ENCODE measurements at places on chromosomes 3 and 15.
A peak's percentile ranks its signal among the peaks of the same experiment; 100 is the strongest.

DNA sequence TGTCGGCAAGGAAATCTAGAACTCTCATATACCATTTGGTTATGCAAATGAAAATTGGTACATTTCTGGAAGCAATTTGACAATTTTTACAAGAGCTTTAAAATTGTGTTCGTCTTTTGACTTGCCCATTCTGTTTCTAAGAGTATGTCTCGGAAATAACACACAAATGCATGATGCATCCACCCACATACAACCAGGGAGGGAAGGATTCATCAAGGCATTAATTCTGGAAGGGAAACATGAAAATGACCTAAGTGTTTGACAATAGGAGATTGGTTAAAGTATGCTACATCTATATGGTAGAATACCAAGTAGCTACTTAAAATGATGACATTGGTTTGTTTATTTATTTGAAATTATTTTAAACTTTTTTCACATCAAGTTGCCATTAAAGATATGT lies 58.6 kb downstream of the PIAS1 start:
- DNase-seq, result no peak

DNA sequence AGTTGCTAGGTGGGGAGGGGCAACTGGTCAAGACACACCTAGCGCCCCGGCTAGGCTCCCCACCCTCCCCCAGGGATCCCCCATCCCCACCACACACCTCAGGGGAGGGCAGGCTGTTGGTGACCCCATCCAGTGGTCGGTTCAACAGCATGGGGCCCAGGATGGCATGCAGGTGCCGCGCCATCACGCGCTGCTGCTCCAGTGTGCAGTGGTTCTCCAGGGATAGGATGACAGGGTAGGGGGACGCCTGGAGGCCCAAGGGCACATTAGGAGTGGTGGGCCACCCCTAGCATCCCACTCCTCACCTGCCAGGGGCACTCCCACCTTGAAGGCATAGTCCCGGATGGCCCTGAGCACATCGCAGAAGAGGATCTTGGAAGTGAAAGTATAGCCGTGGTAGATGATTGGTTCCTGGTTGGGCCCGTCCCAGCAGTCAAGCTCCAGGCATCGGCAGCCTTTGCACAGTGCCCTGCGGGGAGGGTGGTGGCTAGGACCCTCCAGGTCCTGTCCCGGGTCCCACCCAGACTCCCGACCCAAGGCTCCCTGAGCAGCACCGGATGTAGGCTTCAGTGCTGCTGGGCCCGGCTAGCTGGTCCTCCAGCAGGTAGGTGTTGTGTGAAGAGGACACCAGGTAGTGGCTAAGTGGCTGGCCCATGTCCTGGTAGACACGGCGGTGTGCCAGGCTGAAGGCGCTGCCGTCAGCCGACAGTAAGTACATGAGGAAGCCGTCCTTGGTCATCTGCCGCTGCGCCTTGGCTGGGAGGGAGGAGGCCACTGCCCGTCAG lies 19.4 kb downstream of the VILL start:
- no peak for DNase-seq

DNA sequence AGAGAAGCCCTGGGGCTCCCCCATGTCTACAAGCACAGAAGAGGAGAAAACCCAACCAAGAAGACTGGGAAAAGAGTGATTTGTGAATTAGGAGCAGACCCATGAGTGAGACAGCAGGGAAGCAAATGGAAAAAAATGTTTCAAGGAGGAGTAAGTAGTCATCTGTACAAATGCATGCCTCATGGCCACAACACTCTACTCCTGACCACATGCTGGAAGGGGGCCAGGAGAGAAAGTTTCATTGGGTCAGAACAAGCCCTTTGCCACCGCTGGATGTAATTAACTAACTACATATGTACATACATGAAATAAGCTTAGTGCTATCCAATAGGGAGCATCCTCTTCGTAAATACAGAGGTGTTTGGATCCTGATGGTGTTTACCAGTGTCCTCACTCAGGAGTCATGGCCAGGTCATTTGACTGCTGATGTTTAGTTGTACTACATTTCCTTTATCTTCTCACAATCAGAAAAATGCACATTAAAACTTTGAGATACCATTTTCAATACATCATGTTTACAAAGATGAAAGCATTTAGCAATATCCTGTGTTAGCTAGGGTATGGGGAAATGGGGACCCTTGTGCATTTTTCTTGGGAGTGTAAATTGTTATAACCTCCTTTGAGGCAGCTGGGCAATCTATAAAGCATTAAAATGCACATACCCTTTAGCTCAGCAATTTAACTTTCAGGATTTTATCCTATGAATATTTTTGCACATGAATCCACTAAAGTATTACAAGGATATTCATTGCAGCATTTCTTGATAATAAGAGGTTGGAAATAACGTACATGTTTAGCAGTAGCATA lies 27.1 kb downstream of the CLRN1 start:
- DNase-seq, result no peak

DNA sequence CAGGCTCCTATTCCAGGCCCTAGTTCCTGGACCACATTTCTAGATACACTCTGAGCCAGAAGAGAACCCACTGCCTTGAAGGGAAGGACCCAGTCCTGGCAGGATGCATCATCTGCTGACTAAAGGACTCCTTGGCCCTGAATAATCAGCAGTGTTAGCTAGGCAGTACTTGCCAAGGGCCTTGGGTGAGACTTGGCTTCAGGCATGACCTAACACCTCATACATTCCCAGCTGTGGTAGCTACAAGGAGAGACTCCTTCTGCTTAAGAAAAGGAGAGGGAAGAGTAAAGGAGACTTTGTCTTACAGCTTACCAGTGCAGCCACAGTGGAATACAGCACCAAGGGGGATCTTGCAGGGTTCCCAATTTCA lies 26.4 kb downstream of the PEAK1 start:
- no peak for DNase-seq

- no peak for DNase-seq
These were observed 183.6 kb downstream of the PEX5L start for GRCh38 chr3:179853176-179853575.

- DNase-seq, result no peak
These were observed 56.1 kb upstream of the CPNE4 start for GRCh38 chr3:132090921-132091320.

DNA sequence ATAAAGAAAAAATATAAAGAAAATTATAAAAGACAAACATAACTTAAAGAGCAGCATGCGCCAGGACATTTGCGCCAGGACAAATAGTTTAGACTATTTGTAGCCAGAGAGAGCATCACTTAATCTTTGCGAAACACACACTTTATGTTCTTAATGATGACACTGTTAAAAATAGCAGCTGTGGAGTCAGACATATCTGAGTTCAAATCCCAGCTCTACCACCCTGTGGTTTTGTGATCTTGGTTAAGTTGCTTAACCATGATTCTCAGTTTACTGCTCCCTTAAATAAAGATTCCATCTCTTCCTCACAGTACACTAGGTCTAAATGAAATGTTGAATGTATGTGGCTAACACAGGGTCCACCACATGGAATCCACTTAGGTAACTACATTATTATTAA lies 31.4 kb downstream of the KCNMB2 start:
- DNase-seq, result no peak

GRCh38 chr3:181103605-181104004 lies 114.1 kb upstream of the DNAJC19 start:
- DNase-seq, result no peak

GRCh38 chr3:127610105-127610504 lies 11.9 kb downstream of the MCM2 start:
- no peak for DNase-seq

GRCh38 chr3:23329471-23330105 lies 126.5 kb downstream of the UBE2E2 start:
- no peak for DNase-seq

DNA sequence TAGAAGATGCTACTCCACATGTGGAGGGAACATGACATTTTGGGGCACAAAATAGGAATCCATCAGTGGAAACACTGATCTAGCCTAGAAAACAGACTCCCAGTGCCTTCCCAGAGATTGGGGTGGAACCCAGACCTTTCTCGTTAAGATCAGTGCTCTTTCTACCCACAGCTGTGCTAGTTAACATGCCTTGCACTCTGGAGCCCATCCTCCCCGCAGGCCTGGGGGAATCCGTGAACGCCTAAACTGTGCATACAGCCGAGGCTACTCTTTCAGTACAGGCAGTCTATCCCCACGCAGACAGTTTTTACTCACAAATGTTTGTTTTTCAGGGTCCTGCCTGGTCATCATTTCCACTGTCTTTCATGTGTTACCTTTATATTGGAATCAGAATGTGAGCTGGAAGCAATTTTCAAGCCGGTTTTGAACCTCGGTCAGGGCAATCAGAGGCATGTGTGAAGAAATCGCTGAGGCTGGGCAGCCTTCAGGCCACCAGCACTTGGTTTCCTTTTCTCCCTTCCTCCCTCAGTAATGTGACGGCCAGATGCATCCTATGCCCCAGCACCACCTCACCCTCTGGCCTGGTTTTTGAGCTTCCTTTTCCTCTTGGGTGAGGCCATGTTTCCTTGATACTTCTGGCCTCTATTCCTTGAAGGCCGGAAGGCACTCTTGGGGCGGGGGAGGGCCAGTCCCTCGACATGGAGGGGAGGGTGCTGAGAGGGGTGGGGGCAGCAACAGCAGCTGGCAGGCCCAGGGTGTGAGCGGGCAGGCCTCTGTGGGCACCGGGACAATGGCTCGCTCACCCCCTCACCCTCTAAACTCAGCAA lies 123.6 kb upstream of the GALNT15 start:
- no peak for DNase-seq

- no peak for DNase-seq
These were observed 43.4 kb downstream of the GPR160 start for GRCh38 chr3:170081079-170081741.

DNA sequence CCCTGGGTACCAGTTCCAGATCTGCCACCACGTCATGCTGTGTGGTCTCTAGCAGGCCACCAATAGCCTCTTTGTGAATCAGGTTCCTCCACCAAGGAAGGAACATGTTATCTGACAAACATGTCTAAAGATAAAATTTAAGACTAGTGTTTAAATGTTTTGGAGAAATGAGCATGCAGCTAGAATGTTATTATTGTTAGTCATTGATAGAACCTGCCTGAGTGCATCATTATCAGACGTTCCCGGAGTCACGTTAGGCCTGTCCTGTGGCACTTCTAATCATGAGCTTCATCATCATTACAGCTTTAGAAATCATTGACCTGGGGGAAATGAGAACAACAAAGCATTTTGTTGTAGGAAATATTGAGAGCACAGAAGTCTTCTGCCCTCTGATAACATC lies 58.9 kb upstream of the FURIN start:
- no peak for DNase-seq

DNA sequence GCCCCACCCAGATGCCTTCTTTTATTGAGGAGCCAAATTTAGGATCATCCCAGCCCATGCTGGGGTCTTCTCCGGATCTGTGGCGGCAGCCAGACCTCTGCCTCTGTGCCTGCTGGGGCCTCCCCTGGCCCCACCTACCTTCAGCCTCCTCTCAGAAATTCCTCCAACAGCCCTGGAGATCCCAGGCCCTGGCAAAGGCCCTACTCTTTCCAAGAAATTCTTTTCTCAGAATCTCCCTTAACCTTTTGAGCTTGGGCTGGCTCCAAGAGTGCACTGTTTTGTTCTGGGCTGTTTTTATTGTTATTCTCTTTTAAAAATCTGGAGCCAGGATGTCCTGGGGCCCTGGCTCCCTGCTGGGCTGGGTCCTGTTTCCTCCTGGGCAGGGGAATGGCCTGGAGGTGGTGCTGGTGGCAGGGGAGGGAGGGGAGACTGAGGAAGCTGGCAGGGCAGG lies 57.8 kb downstream of the GRIP2 start:
- no peak for DNase-seq

DNA sequence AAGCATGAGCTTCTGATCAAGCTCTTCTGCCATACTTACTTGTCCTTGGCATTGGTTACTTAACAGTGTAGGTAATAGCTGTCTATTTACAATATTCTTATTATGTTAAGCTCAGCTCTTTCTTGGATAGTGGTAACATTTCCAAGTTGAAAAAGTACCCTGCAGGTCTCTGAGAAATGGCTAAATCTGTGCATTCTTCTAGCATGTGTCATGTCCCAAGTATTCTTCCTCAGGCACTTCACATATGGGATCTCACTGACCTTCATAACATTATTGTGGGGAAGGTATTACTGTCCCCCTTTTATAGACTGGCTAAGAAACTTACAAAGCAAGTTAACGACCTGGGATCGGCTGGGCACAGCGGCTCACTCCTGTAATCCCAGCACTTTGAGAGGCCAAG lies 236.1 kb downstream of the RORA start:
- no peak for DNase-seq

GRCh38 chr15:101710806-101711205 lies 13.5 kb downstream of the TARS3 start:
- DNase-seq, result no peak

GRCh38 chr15:42279234-42279723 lies 6.0 kb upstream of the TMEM87A start:
- DNase-seq, result no peak

- no peak for DNase-seq
These were observed 1.4 kb upstream of the ACP3 start for GRCh38 chr3:132315851-132316250.

DNA sequence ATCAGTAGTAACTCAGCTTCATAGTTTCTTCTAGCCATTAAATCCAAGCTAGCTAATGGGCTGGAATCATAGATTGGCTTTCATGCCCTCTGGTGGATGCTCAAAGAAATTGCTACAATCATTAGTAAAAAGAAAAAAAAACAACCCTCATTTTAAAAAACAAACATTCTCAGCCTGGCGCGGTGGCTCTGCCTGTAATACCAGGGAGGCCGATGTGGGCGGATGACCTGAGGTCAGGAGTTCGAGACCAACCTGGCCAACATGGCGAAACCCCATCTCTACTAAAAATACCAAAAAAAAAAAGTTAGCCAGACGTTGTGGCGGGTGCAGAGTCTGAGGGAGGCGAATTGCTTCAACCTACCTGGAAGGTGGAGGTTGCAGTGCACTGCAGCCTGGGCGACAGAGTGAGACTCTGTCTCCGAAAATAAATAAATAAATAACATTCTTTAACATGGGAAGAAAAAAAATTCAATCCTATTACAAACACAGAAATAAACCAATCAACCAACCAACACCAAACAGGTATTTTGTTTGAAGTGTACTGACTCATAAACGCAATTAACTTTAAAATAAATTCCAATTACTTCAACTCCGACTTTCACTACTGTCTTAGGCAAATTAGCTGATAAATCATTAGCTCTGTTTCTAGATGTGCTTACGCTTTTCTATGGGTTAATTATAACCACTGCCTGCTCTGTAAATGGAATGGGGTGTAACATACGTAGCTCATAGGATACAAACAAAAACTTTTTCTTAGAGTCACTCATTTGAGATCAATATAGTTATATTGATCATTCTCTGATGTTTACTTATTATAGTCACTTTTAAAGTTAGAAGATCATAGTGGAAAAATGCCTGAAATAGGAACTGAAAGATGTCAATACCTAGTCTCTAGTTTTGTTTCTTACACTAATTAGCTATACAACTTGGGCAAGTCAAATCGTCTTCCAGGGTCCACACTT lies 24.9 kb downstream of the TMEM207 start:
- DNase-seq, result peak; percentile 42

DNA sequence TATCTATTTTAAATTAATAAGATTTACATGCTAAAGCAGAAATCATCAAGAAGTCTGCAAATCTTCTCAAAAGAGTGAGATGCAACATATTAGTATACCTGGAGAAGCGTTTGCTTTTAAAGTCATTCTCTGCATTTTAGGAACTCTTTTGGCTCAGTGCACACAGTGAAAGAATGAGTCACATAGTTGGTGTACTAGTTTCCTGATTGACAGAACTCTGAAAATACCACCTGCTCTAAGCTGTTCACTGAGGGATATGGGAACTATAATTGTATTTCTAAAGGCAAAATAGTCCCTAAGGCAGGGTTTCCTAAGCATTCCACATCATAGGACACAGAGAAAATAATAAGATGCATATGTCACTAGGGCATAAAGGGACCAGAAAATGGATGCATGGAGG lies 838.5 kb downstream of the DIPK2A start:
- no peak for DNase-seq
